Left ventricle myocardium superior (tissue), 1 donor: ENCODE measurements at places on chromosomes 5 and 9. TPM values are rescaled to one million over a fixed set of nuclear protein-coding genes. Genes with fewer than 3 reads are reported as not detected.
A peak's percentile ranks its signal among the peaks of the same experiment; 100 is the strongest.

- no peak for DNase-seq
Observed at GRCh38 chr9:124773473-124774128, 2.5 kb upstream of the NR6A1 start.

DNA sequence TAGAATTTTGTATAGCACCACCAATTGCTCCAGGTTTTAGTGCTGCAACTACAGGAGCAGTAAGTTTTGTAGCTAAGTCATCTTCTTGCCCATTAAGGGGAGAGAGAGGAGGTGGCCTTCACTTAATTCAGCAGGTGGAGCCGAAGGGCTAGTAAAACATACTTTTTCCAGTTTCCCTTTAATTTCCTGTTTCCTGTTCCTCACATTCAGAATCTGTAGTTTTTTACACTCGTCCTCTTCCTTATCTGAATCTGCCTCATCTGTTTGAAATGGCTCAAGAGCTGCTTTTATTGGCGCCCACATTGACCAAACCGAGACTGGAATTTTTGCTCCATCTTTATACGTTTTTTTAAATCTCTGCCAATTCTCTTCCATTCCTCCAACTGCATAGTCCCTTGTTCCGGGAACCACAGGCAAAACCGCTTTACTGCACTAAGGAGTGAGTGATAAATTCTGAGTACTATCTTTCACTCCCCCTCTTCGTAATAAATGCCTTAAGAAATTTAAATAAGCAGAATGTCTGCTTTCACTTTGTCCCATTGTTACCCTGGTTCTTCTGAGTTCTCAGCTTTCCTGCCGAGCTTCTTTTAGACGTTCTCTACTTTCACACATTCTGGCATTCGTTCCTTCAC is 133.9 kb downstream of the DROSHA start:
- DNase-seq, result no peak

DNA sequence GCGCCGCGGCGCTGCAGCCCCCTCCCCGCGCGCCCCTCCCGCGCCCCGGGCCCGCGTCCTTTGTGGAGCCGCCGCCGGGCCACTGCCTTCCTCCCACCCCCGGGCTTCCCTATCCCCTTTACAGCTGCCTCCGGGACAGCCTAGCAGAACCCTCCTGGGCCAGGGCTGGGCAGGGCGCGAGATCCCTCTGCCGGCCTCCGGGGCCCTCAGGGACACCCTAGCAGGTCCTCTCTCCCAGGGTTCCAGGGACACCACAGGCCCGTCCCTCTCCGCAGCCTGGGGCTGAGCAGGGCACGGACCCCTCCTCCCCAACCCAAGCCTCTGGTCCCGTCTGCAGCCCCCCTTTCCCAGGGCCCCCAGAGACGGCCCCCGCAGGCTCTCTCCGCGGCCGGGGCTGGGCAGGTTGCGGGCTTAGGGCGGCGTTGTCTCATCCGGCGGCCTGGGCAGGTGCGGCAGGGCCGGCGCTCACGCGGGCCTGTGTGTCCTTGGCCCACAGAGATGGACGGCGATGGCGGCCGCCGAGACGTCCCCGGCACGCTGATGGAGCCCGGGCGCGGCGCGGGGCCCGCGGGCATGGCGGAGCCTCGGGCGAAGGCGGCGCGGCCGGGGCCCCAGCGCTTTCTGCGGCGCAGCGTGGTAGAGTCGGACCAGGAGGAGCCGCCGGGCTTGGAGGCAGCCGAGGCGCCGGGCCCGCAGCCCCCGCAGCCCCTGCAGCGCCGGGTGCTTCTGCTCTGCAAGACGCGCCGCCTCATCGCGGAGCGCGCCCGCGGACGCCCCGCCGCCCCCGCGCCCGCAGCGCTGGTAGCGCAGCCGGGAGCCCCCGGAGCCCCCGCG is 710 bp downstream of the WNK2 start:
- peak; percentile 38 for DNase-seq

DNA sequence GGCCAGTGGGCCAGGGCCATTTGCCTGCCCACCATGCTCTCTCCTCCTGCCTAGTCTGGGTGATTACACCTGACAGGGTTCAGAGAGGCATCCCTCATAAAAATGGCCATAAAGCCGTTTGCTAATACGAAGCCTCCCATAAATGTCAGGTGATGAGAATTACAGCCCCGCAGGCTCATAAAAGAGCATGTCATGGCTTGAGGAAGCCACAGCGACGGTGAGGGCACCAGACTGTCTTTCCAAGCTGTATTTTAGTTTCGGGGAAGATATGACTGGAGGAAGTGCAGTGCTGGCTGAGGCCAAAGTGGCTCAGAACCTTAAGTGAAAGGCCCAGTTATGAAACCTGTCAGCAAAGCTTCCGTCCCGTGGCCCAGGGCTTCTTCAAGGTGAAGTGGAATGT is 18.5 kb upstream of the TCERG1 start:
- DNase-seq, result no peak

DNA sequence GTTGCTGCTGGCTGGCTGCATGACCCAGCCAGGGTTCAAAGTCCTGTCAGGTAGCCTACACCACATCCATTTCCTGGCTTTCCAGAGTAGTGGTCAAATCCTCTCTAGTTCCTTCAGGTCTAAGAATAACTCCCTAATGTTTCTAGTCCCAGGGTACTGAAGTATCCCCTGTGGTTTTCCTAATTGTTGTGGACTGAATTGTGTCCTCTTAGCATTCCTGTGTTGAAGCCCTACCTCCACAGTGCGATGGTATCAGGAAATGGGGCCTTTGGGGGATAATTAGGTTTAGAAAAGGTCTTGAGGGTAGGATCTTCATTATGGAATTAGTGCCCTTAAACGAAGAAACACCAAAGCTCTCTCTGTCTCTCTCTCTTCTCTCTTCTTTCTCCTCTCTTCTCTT is 191.8 kb upstream of the CCNG1 start:
- DNase-seq, result no peak

DNA sequence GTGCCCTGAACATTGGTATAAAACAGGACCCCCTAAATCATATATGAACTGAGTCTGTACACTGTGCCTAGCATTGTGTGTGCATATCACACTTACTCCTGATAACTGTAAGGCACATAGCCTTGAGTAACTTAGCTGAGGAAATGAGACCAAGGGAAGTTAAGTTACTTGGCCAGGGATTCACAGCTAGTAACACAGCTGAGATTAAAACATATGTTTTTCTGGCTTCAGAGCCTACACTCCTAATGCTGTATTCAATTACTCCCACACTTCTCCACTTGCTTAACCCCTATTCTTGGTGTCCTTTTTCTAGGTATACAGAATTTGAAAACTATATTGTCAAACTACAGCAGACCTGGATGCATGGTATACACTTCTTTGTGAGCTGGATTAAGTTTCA is 12.8 kb downstream of the GHR start:
- DNase-seq, result no peak

- DNase-seq, result no peak
Observed at GRCh38 chr9:117719161-117719920, 15.1 kb downstream of the TLR4 start.

DNA sequence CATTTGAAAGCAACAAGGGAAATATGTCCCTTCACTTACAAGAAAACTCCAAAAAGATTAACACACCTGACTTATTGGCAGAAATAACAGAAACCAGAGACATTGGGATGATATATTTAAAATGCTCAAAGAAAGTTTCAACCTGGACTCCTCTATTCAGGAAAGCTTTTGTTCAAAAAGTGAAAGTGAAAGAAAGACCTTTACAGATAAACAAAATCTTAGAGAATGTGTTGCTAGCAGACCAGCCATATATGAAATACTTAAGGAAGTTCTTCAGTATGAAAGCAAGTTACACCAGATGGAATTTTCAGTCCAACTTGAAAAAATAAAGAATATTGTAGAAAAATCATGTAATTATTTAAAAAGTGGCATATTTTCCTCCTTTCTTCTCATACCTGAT is 1075.1 kb downstream of the NR2F1-AS1 start:
- no peak for DNase-seq

DNA sequence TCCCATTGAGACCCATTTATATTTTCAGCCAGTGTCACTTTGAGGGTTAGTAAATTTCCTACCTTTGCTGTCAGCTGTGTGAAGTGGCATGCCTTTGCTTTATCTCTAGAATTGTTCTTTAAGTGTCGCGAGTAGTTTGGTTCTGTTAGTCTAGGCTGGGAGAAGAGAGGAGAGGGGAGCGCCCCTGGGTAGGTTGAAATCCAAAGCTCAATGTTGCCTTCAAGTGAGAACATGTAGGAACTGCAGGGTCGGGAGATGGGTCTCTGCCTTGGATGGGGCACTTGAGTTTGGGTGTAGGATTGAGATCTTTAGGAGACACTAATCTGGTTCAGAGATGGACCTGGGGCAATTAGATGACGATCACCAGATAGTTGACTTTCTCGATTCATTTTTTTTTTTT is 46.3 kb downstream of the STC2 start:
- no peak for DNase-seq

DNA sequence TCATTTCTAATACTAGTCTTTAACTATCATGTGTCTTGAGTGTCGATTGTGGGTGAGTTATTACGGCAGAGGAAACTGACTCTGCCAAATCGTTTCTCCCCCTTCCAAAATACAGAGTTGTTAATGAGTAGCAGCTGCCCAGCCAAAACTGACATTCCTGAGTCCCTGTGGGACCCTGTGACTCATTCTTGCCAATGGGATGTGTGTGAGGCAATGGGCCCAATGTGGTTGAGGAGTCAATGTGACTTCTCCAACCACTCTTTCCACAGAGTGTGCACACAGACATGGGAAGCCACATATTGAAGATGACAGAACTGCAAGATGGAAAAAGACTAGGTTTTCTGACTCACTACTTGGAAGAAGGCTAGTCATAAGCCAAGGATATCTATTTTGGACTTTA is 434.7 kb downstream of the DTWD2 start:
- DNase-seq, result peak; percentile 39

GRCh38 chr5:39717176-39717897 is 292.6 kb upstream of the DAB2 start:
- no peak for DNase-seq

DNA sequence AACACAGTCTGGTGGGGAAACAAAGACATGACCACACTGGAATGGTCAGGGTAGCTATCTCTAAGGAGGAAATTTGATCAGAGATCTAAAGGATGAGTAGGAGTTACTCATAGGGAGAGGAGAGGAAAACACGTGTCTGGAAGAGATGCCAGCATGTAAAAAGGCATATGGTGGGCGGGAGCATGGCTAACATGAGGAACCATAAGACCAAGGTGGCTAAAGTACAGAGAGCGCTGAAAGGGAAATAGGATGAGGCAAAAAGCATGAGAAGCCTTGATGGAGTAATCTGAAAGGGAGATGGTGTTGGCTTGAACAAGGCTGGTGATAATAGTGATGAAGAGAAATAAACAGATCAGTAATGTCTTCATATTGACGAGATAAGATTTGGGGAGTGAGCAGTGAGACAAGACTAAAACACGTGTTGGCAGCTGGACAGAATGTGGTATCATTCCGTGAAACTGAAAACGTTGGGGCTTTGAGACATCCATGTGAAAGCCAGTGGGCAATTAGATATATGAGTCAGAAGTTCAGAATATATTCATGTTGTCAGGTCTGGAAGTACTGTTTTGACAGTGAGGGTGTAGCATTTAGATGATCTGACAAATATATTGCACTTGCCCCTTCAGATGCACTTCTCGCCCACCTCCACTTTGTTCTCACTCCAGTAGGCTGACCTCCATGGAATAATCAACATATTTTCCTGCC is 209.1 kb upstream of the KCNN2 start:
- DNase-seq, result no peak

- peak; percentile 52 for DNase-seq
Observed at GRCh38 chr9:130305381-130305780, 39.8 kb downstream of the HMCN2 start.

GRCh38 chr9:109141375-109141774 is 21.6 kb upstream of the TMEM245 start:
- DNase-seq, result no peak

- no peak for DNase-seq
Observed at GRCh38 chr5:132473019-132473531, 17.5 kb downstream of the IRF1 start.

The CATSPER3 gene
- 0.74 TPM for total RNA-seq

The FOXD4L5 gene
- total RNA-seq, result not detected

The FGF1 gene
- total RNA-seq, result 43.6 TPM

The PNPLA7 gene
- 10.7 TPM for total RNA-seq

The GLRX gene
- total RNA-seq, result 106 TPM

The OCLN gene
- 1.6 TPM for total RNA-seq

The SLC36A2 gene
- total RNA-seq, result 0.22 TPM
